ENCODE measurements at places on chromosomes 6 and 20. TPM values are rescaled to one million over a fixed set of nuclear protein-coding genes. Genes with fewer than 3 reads are reported as not detected.
A peak's percentile ranks its signal among the peaks of the same experiment; 100 is the strongest.

DNA sequence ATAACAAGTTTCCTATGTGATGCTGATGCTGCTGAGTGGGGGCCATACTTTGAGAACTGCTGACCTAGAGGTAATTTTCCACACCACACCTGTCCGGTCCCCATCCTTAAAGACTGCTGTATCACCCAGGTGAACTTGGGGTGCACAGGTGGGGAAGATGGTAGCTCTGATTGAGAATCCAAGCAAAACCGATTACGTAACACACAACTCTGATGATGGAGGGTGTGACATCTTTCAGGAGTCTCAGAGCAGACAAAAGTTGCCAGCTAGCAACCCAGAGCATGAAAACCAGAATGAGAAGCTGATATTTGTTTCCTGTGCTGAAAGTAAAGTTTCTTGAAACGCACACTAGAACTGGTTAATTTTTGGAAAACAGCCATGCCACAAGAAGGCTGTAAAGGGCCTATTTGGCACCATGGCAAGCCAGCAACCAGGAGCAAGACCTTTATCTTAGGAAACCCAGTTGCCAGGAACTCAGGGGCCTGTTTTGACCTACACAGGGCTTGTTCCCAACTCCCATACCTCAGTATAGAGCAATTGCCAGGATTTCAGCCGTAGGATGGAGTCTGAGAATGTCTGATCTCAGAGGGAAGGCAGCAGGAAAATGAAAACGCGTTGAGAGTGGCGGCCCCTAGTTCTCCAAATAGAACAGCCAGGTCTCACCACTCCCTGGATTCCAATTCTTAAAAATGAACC, 21.6 kb upstream of the TBC1D7 start:
- no peaks in the 10 kb centered on the region for H3K36me3 ChIP-seq
- peaks cover 20% of the 10 kb centered on the region for H3K4me1 ChIP-seq
- H3K27me3 ChIP-seq = no peaks in the 10 kb centered on the region
- no peak overlapping the region for H3K4me3 ChIP-seq
- H3K27ac ChIP-seq = no peak overlapping the region

GRCh38 chr6:160174681-160175080, 53.1 kb downstream of the SLC22A1 start:
- H3K27ac ChIP-seq = no peak overlapping the region
- no peak for DNase-seq
- no peak overlapping the region for H3K4me3 ChIP-seq
- H3K27me3 ChIP-seq = no peaks in the 10 kb centered on the region
- H3K4me1 ChIP-seq = no peaks in the 10 kb centered on the region

DNA sequence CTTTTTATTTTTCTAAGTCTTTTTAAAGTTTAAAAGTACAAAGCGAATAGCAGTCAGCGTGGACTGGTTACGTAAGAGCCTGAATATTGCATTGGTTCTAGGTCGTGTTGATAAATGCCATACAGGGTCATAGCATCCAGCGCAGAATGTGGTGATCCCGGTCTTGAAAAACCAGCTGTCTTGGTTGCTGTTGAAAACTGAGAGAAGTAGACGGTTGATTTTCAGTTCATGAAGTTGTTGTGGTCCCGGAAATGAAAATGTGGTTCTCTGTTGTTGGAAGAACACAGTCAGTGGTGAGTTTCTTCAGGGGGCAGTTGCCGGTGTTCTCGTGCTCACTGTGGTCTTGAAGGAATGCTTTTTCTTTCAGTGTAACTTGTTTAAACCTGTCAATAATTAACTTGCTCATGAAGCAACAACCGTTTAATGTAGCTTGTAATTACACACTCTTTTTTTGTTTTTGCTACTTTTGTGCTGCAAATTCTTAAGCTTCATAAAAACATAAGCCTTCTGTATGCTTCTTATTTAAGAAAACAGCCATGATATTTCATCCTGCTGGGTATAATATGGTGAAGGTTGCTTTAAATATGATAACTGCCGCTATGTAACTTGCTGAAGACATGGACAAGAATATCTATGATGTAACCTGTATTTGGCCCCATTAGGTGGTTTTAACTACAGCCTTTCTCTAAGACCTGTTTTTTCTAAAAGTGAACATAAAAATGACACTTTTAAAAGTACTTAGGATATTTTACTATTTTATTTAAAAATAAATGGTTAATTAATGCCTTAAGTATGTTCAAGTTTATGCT, 64.8 kb upstream of the KIF25 start:
- H3K27ac ChIP-seq = peak overlapping the region; percentile 67
- DNase-seq = no peak
- H3K27me3 ChIP-seq = no peaks in the 10 kb centered on the region
- peaks cover 28% of the 10 kb centered on the region for H3K36me3 ChIP-seq

Gene HDGFL1
- not detected for total RNA-seq

DNA sequence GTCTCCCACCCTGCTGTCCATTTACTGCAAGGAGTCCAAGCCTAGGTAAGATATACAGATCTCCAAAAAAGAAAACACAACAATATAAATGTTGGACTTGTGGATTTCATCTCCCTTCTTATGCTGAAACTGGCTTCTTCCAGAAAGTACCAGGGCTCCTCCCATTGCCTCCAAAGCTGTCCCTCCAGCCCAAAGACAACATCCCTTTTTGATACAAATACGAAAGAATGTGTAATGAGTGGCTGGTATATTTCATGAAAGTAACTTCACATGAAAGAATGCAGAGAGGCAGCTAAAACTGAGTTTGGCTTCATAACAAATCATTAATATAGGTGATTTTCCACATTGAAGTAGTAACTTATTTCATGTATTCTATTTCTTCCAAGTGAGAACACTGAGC, 7.9 kb downstream of the MAFB start:
- DNase-seq = no peak
- no peaks in the 10 kb centered on the region for H3K27me3 ChIP-seq
- H3K36me3 ChIP-seq = no peaks in the 10 kb centered on the region
- peaks cover 52% of the 10 kb centered on the region for H3K4me1 ChIP-seq

DNA sequence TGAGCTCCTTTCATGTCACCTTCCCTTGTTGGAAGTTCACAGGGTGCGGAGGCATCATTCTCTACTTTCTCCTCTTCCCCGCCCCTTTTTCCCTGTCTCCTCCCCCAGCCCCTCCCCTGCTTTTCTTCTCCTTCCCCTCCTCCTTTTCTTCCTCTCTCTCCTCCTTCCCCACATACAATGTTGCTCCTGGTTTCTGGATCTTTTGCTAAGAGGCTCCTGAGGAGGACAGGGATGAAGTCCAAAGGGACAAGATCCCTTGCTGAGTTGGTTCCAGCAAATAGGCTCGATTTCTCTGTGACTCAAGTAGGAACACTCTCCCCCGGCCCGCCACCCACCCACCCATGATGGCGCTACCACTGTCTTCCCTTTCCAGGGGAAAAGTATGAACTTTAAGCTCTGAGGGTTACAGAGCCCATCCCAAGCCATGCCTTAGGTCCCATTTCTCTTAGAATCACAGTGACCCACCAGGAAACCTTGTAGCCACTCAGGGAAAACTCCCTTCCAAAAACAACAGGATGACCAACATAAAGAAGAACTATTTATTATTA, 852 bp upstream of the TFEB start:
- no peak for DNase-seq
- H3K27ac ChIP-seq = no peak overlapping the region
- no peaks in the 10 kb centered on the region for H3K36me3 ChIP-seq
- no peak overlapping the region for H3K4me3 ChIP-seq
- peaks cover 34% of the 10 kb centered on the region for H3K4me1 ChIP-seq

Gene BMP7
- total RNA-seq = 39.2 TPM

Gene PPP1R3D
- 7.3 TPM for total RNA-seq

GRCh38 chr20:55348223-55348622, 657.1 kb downstream of the CBLN4 start:
- H3K4me3 ChIP-seq = no peak overlapping the region
- no peak overlapping the region for H3K27ac ChIP-seq
- no peaks in the 10 kb centered on the region for H3K4me1 ChIP-seq
- H3K27me3 ChIP-seq = no peaks in the 10 kb centered on the region
- DNase-seq = no peak
- no peaks in the 10 kb centered on the region for H3K36me3 ChIP-seq

GRCh38 chr6:118735320-118735719, 83.9 kb upstream of the CEP85L start:
- no peaks in the 10 kb centered on the region for H3K4me1 ChIP-seq
- no peak overlapping the region for H3K4me3 ChIP-seq
- H3K27ac ChIP-seq = no peak overlapping the region
- H3K27me3 ChIP-seq = no peaks in the 10 kb centered on the region

GRCh38 chr6:143279385-143279784, 171.1 kb downstream of the ADAT2 start:
- no peak overlapping the region for H3K27ac ChIP-seq
- DNase-seq = no peak
- no peak overlapping the region for H3K4me3 ChIP-seq
- H3K36me3 ChIP-seq = no peaks in the 10 kb centered on the region

DNA sequence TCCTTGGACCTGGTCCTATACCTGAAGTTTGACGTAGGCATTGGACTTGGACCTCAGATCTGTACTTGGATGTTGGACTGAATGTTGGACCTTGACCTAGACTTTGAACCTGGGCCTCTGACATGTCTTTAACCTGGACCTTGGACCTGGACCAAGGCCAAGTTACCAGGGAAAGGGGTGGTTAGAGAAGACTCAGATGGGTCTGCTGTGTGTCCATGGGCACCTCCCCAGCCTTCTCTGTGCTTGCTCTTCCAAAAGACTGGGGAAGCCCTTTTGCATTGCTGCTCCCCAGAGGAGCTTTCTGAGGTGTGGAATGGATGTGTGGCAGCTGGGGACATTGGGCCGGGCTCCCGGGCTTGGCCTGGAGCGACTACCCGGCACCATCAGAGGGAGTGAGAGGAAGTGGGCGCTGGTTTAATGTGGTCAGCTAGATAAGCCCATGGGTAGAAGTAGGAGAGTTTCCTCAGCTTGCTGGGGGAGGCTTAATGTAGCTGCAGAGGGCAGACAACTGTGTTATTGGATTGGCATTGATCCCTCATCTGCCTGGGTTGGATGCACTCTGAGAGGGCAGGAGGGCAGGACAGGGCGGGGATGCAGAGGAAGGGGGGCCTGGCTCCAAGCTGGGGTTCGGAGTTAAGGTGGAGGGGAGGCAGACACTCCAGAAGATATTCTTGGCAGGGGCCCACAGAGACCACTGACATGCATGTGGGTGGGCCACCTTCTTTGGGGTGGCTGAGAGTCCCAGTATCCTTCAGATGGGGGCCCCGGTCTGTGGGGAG, 4.2 kb downstream of the SCRT2 start:
- no peak overlapping the region for H3K4me3 ChIP-seq
- H3K27ac ChIP-seq = no peak overlapping the region

DNA sequence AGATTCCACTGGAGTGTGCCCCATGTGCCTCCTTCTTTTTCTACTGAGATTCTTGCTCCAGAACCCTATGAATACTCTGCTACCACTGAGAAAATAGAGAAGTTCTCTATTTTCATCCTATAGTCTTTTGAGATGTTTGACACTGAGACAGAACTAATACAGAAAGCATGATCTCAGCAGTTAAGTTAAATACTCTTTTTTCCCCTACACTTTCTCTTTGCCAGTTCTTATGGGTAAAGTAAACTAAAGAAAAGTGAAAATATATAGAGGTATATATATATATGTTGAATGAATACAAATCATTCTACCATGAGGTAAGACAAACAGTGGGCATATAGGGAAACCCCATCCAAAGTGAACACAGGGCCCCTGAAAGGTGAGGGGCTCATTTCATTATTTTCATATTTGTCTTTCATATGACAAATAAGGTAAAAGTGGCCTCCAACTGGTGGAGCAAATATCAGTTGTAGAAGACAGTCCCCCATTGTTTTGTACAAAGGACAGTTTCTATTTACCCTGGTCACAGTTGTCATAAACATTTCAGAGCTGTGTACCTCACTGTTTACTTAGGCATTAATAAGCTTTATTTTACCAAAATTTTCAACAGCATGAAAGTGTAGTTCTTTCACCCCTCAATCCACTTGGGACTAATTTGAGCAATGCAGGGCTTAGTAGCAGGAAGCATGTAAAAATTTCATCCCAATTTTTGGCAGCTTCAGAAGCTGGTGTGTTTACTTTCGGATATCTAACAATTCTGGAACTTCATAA, 188.3 kb upstream of the MARCKS start:
- DNase-seq = no peak
- no peaks in the 10 kb centered on the region for H3K36me3 ChIP-seq
- H3K4me3 ChIP-seq = no peak overlapping the region
- H3K4me1 ChIP-seq = peaks cover 20% of the 10 kb centered on the region
- H3K27ac ChIP-seq = no peak overlapping the region
- no peaks in the 10 kb centered on the region for H3K27me3 ChIP-seq

- no peak overlapping the region for H3K27ac ChIP-seq
- DNase-seq = no peak
- H3K36me3 ChIP-seq = peaks cover 12% of the 10 kb centered on the region
- no peaks in the 10 kb centered on the region for H3K4me1 ChIP-seq
- H3K27me3 ChIP-seq = no peaks in the 10 kb centered on the region
Observed at GRCh38 chr6:75115481-75115880, 90.4 kb downstream of the COL12A1 start.

Gene SYCP2
- total RNA-seq = 4.0 TPM

Gene TSHZ2
- 10.2 TPM for total RNA-seq

Gene PLCB4
- total RNA-seq = 13.3 TPM

- peaks cover 16% of the 10 kb centered on the region for H3K4me1 ChIP-seq
- H3K4me3 ChIP-seq = no peak overlapping the region
- H3K27ac ChIP-seq = no peak overlapping the region
- no peaks in the 10 kb centered on the region for H3K27me3 ChIP-seq
- DNase-seq = no peak
Observed at GRCh38 chr6:36725581-36725980, 28.0 kb downstream of the RAB44 start.

- H3K4me3 ChIP-seq = no peak overlapping the region
- peaks cover 11% of the 10 kb centered on the region for H3K4me1 ChIP-seq
- H3K27me3 ChIP-seq = peaks cover 33% of the 10 kb centered on the region
- DNase-seq = no peak
Observed at GRCh38 chr6:45661661-45662060, 283.9 kb upstream of the SUPT3H start.

DNA sequence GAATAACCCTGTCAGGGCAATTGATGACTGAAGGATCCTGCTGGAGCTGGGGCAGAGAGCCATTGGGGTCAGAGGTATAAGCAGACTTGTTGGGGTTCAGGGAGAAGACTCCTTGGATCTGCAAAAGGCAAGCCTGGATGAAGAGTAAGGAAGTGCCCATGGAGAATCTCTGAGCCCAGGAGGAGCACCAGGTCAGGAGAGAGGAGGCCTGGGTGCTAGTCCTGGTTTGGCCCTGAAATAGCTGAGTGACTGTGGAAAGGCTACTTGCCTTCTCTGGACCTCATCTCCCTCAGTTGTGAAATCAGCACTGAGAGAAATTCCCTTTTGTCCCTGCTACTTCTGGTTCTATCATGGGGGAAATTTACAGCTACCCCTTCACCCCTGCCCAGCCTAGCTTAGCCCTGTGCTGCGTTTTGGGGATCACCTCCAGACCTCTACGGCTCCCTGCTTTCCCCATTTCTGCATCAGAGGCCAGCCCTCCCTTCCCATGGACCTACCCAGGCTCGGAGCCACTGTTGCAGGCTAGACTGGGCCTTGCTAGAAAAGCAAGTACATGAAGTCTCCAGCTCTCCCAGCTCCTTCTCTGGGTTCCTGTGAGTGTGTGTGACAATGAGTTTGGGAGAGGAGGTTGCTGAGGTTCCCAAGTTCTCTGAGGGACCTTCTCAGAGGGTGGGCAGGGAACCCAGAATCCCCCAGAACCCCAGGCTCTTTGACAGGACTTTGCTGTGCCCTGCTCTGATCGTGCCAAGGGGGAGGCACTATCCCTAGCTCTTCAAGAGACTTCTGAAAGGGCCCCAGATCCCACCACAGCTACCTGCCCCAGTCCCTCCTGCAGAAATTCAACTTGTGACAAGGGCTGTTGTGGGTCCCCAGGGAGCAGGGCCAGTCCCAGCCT, 2.3 kb upstream of the NCR2 start:
- no peak overlapping the region for H3K27ac ChIP-seq
- H3K4me3 ChIP-seq = no peak overlapping the region
- no peaks in the 10 kb centered on the region for H3K36me3 ChIP-seq
- H3K27me3 ChIP-seq = peaks cover 31% of the 10 kb centered on the region
- DNase-seq = no peak

Gene TNNC2
- not detected for total RNA-seq

Gene LEMD2
- 44.3 TPM for total RNA-seq
